Naive thymus-derived CD4-positive, alpha-beta T cell (primary cell): ENCODE measurements at places on chromosomes 1 and 21. TPM values are rescaled to one million over a fixed set of nuclear protein-coding genes. Genes with fewer than 3 reads are reported as not detected.
A peak's percentile ranks its signal among the peaks of the same experiment; 100 is the strongest.

- no peaks in the 10 kb centered on the region for H3K36me3 ChIP-seq
- no peak overlapping the region for H3K4me3 ChIP-seq
- H3K27me3 ChIP-seq: no peaks in the 10 kb centered on the region
- no peaks in the 10 kb centered on the region for H3K4me1 ChIP-seq
- no peak overlapping the region for H3K27ac ChIP-seq
Measured at GRCh38 chr1:76426606-76427005, 352.1 kb downstream of the ST6GALNAC3 start.

DNA sequence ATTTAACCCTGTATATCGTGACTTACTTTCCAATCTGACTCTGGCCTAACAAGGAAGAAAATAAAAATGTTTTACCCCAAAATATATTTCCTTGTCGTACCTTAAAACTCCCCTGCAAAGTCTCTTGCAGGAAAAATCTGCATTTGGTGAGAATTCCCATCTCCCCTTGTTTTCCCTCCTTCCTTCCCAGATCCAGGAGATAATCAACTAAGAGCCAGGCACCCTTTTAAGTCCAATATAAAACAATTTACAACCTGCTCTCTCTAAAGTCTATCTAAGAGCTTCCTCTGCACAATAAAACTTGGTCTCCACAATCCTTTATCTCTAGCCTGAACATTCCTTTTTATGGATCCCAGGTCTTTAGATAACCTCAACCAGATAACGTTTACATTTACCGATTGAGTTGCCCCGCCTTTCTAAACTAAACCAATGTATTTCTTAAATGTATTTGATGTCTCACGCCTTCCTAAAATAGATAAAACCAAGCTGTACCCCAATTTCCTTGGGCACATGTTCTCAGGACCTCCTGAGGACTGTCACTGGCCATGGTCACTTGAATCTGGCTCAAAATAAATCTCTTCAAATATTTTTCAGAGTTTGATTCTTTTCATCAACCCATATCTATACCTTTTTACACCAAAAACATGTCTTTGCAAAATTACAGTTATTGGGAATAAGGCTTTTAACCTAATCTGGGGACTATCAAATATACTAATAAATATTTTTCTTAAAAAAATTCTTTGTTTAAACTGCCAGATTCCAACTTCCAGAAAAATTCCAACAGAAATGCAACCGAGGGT, 993 bp downstream of the DDX59 start:
- peak overlapping the region; percentile 98 for H3K27ac ChIP-seq
- no peaks in the 10 kb centered on the region for H3K36me3 ChIP-seq
- H3K27me3 ChIP-seq: no peaks in the 10 kb centered on the region
- DNase-seq: peak; percentile 0
- peak overlapping the region; percentile 93 for H3K4me3 ChIP-seq

The OR2T29 gene
- not detected in 2 replicates for total RNA-seq

The TPTE gene
- not detected for total RNA-seq

The TMOD4 gene
- total RNA-seq: 2.5 TPM

The C1QTNF12 gene
- 2.9 TPM for total RNA-seq

The CDC20 gene
- 0.46 TPM for total RNA-seq

The MPL gene
- total RNA-seq: not detected
